ENCODE measurements at places on chromosomes 12 and 14. TPM values are rescaled to one million over a fixed set of nuclear protein-coding genes. Genes with fewer than 3 reads are reported as not detected.

DNA sequence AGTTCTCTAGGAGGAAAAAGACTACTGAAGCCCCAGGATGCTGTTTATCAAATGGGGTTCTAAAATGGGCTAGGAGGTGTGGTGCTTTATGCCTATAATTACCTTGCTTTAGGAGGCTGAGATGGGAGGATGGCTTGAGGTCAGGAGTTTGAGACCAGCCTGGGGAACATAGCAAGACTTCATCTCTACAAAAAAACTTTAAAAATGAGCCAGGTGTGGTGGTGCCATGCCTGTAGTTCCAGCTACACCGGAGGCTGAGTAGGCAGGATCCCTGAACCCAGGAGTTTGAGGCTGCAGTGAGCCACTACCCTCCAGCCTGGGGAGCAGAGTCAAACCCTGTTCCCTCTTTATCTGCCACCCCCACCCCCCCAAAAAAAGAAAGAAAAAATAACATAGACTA is 23.3 kb upstream of the SLC2A3 start:
- H3K36me3 ChIP-seq, result no peaks in the 10 kb centered on the region
- H3K4me3 ChIP-seq, result no peak overlapping the region
- peaks cover 11% of the 10 kb centered on the region for H3K4me1 ChIP-seq
- H3K27ac ChIP-seq, result peak overlapping the region; percentile 70
- H3K27me3 ChIP-seq, result no peaks in the 10 kb centered on the region
- DNase-seq, result no peak

- H3K4me3 ChIP-seq, result no peak overlapping the region
- no peak overlapping the region for H3K27ac ChIP-seq
- DNase-seq, result no peak
- no peaks in the 10 kb centered on the region for H3K27me3 ChIP-seq
- H3K4me1 ChIP-seq, result no peaks in the 10 kb centered on the region
- H3K36me3 ChIP-seq, result no peaks in the 10 kb centered on the region
These were observed 364.9 kb upstream of the GARIN6 start for GRCh38 chr12:99282624-99283023.

NKX2-1 gene
- total RNA-seq, result 177 TPM

GRCh38 chr12:20003252-20003651 is 365.1 kb upstream of the PDE3A start:
- H3K27ac ChIP-seq, result no peak overlapping the region
- H3K4me3 ChIP-seq, result no peak overlapping the region
- DNase-seq, result no peak

MYO1H gene
- total RNA-seq, result 0.64 TPM

DNA sequence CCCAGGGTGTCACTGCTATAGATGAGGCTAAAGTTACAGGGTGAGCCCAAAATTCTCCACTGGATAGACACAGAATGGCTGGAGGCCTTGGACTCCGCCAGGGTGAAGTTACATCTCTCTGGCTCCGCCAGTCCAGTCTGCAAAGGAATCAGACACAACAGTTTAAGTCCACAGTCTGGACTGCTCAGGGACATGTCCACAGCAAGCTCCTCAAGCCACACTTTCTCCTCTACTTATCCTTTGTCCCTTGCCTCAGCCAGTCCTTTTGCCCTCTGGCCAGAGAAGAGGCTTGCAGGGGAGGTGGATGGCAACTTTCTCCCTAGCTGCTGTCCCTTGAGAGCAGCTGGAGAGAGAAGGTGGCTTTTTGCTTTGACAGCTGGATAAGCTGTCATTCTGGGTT is 28.0 kb downstream of the PTPRB start:
- peaks cover 4% of the 10 kb centered on the region for H3K4me1 ChIP-seq
- DNase-seq, result no peak
- peak overlapping the region; percentile 52 for H3K4me3 ChIP-seq
- H3K27me3 ChIP-seq, result peaks cover 26% of the 10 kb centered on the region
- no peaks in the 10 kb centered on the region for H3K36me3 ChIP-seq

GRCh38 chr12:91455321-91455720 is 272.7 kb upstream of the DCN start:
- no peak overlapping the region for H3K27ac ChIP-seq
- no peak overlapping the region for H3K4me3 ChIP-seq
- H3K36me3 ChIP-seq, result no peaks in the 10 kb centered on the region
- DNase-seq, result no peak
- H3K27me3 ChIP-seq, result no peaks in the 10 kb centered on the region

GRCh38 chr12:56413392-56413791 is 35.8 kb downstream of the TIMELESS start:
- no peak overlapping the region for H3K27ac ChIP-seq
- no peaks in the 10 kb centered on the region for H3K27me3 ChIP-seq
- no peak for DNase-seq
- H3K4me3 ChIP-seq, result no peak overlapping the region
- no peaks in the 10 kb centered on the region for H3K4me1 ChIP-seq

DNA sequence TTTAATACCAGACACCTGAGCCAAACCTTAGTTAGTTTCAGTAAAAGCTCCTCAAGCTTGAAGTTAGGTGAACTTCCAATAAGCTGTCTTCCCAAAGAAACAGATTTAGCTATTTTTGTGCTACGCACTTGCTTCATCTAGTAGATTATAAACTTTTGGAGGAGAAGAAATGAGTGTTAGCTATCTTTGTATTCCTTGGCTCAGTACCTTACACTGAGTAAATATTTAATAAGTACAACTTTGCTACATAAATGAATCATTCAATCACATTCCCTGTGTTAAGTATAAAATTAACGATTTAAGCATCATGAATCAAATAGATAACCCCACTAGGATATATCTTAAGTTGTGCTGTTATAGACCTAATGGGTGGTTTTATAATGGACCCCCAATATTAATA is 307.0 kb downstream of the PCNX1 start:
- no peak overlapping the region for H3K4me3 ChIP-seq
- H3K36me3 ChIP-seq, result no peaks in the 10 kb centered on the region
- H3K4me1 ChIP-seq, result no peaks in the 10 kb centered on the region

GRCh38 chr14:99258876-99259726 is 12.9 kb downstream of the BCL11B start:
- no peaks in the 10 kb centered on the region for H3K4me1 ChIP-seq
- no peak overlapping the region for H3K27ac ChIP-seq
- DNase-seq, result no peak

FITM1 gene
- total RNA-seq, result 1.1 TPM

KRT71 gene
- total RNA-seq, result not detected

- peak within 1 kb of the TSS; percentile 93 for H3K4me3 ChIP-seq
- no peaks in the 10 kb centered on the region for H3K36me3 ChIP-seq
- H3K4me1 ChIP-seq, result peaks cover 34% of the 10 kb centered on the region
- no peaks in the 10 kb centered on the region for H3K27me3 ChIP-seq
- DNase-seq, result peak; percentile 94
These were observed at the start of gene SLC25A29 for GRCh38 chr14:100306101-100306997. Gene SLC25A29, minus strand, starts transcription at chr14:100306444. Its CDS starts 212 bp downstream, at chr14:100306232.

RFX4 gene
- not detected for total RNA-seq

MGP gene
- total RNA-seq, result 472 TPM

DNA sequence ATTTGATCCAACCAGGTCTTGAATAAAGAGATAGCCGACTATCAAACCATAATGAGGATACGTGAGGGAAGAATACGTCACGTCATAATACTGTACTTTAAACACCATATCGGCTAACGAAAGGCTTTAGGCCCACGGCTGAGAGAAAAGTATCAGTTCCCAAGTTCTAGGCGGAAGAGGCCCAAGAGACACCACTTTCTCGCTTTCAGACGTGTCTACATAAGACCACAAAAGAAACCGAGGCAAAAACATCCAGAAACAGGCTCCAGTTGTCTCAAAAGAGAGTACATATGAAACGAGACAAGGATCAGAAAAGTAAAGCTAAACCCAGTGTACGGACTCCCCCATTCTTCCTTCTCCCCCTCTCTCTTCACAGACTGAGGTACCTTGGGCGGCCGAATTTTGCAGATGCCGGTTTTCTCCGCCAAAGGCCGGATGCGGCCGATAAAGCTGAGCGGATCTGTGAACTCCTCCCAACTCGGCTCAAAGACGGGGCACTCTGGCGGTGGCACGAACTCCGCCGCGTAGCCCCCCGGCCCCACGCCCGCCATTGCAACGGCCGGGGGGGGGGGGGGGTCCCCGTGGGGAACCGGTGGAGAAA is 479 bp downstream of the KDM5A start:
- peak overlapping the region; percentile 94 for H3K27ac ChIP-seq
- DNase-seq, result peak; percentile 67
- H3K36me3 ChIP-seq, result peaks cover 12% of the 10 kb centered on the region
- H3K27me3 ChIP-seq, result no peaks in the 10 kb centered on the region
- H3K4me3 ChIP-seq, result peak overlapping the region; percentile 86
- H3K4me1 ChIP-seq, result peaks cover 25% of the 10 kb centered on the region

EXOC3L4 gene
- total RNA-seq, result 4.2 TPM

DNA sequence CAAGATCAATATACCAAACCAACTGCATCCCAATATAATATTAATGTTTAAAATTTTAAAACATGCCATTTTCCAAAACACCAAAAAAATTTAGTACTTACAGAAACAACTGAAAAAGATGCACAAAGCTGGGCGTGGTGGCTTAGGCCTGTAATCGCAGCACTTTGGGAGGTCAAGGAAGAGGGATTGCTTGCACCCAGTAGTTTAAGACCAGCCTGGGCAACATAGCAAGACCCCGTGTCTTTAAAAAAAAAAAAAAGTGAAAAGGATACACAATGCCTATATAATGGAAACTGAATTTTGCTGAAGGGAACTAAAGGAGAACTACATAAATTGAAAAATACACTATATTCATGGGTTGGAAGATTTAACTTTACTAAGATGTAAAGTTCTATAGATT is 149.5 kb downstream of the RMST start:
- H3K4me1 ChIP-seq, result no peaks in the 10 kb centered on the region
- H3K27ac ChIP-seq, result no peak overlapping the region
- H3K27me3 ChIP-seq, result no peaks in the 10 kb centered on the region
- no peaks in the 10 kb centered on the region for H3K36me3 ChIP-seq

ASCL1 gene
- not detected for total RNA-seq

- H3K27me3 ChIP-seq, result no peaks in the 10 kb centered on the region
- no peaks in the 10 kb centered on the region for H3K36me3 ChIP-seq
- no peak overlapping the region for H3K4me3 ChIP-seq
- no peaks in the 10 kb centered on the region for H3K4me1 ChIP-seq
- no peak overlapping the region for H3K27ac ChIP-seq
These were observed 99.8 kb upstream of the SEL1L start for GRCh38 chr14:81633496-81633895.

DNA sequence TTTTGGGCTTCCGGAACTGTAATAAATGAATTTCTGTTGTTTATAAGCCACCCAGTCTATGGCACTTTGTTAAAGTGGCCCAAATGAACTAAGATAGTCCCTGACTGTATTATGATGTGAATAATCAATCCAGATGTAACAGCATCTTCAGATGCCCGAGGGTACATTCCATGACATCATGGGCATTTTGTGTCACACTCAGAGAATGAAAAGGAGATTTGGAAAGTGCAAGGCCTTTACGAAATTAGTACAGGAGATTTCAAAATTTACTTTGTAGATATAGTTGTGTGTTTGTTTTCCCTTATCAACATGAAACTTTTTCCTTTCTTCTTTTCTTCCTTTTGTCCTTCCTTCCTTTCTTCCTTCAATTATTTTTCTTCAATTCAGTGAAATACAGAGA is 54.2 kb upstream of the AMIGO2 start:
- H3K36me3 ChIP-seq, result no peaks in the 10 kb centered on the region
- H3K4me1 ChIP-seq, result no peaks in the 10 kb centered on the region
- H3K27me3 ChIP-seq, result no peaks in the 10 kb centered on the region

GUCY2C gene
- not detected for total RNA-seq

DNA sequence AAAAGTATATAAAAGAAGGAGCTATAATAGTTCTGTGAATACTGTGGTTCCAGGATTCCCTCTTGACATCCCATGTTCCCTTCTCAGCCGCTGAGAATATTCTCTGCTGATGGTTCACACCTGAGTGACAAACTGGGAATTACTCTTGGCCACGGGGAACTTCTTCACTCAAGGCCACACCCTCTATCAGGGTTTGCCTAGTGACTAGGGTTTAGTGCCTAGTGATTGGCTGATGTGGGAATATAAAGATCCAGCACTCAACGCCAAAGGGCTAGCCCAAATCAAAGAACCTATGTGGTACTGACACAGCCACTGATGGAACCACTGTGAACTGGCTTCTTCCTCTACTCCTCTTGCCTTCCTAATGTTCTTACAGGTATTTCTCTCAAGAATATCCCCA is 248.4 kb downstream of the ASCL1 start:
- H3K27ac ChIP-seq, result no peak overlapping the region
- no peak for DNase-seq

MYF5 gene
- not detected for total RNA-seq

GRCh38 chr14:70753518-70753953 is 55.8 kb downstream of the MAP3K9 start:
- no peak overlapping the region for H3K4me3 ChIP-seq
- peak overlapping the region; percentile 53 for H3K27ac ChIP-seq
- H3K36me3 ChIP-seq, result no peaks in the 10 kb centered on the region
- DNase-seq, result peak; percentile 69
- peaks cover 8% of the 10 kb centered on the region for H3K4me1 ChIP-seq

MSI1 gene
- total RNA-seq, result 0.46 TPM

SOCS2 gene
- total RNA-seq, result 23.8 TPM

DNA sequence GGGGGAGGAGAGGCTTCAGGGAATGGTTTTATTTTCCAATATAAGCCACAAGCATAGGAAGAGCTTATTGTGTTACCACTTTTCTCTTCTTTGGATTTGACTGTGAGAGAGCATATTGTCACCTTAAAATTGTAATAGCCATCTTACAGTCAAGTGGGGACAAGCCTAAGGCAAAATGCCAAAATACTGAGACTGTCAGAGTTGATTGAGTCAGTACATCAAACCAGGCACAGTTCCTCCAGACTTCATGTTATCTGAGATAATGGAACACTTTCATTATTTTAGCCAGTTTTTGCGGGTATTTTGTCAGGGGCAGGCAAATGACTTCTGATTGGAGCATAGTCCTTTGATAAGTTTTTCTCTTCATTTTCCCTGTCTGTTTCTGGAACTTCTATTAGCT is 19.5 kb upstream of the NUBPL start:
- H3K4me1 ChIP-seq, result no peaks in the 10 kb centered on the region
- H3K27me3 ChIP-seq, result no peaks in the 10 kb centered on the region
- H3K36me3 ChIP-seq, result no peaks in the 10 kb centered on the region

GRCh38 chr14:54177641-54178621 is 218.9 kb upstream of the CDKN3 start:
- H3K36me3 ChIP-seq, result no peaks in the 10 kb centered on the region
- no peak overlapping the region for H3K27ac ChIP-seq
- no peak overlapping the region for H3K4me3 ChIP-seq
- H3K27me3 ChIP-seq, result no peaks in the 10 kb centered on the region
- DNase-seq, result no peak

TAS2R50 gene
- 0.55 TPM for total RNA-seq

PAWR gene
- total RNA-seq, result 73.5 TPM

- no peaks in the 10 kb centered on the region for H3K36me3 ChIP-seq
- no peaks in the 10 kb centered on the region for H3K27me3 ChIP-seq
- no peak overlapping the region for H3K27ac ChIP-seq
- H3K4me1 ChIP-seq, result no peaks in the 10 kb centered on the region
- DNase-seq, result no peak
- H3K4me3 ChIP-seq, result no peak overlapping the region
These were observed 242.4 kb downstream of the SLC15A4 start for GRCh38 chr12:128581321-128581761.

ADAM21 gene
- total RNA-seq, result not detected

- DNase-seq, result no peak
- no peak overlapping the region for H3K4me3 ChIP-seq
- no peaks in the 10 kb centered on the region for H3K27me3 ChIP-seq
- no peak overlapping the region for H3K27ac ChIP-seq
- H3K36me3 ChIP-seq, result peaks cover 78% of the 10 kb centered on the region
- peaks cover 21% of the 10 kb centered on the region for H3K4me1 ChIP-seq
These were observed 5.3 kb downstream of the FKBP4 start for GRCh38 chr12:2800046-2800570.

TDP1 gene
- 6.5 TPM for total RNA-seq

PLBD1 gene
- 49.3 TPM for total RNA-seq

Measured in upper lobe of right lung (tissue), 1 donor.